ENCODE measurements at places on chromosomes 2 and 18. TPM values are rescaled to one million over a fixed set of nuclear protein-coding genes. Genes with fewer than 3 reads are reported as not detected.
A peak's percentile ranks its signal among the peaks of the same experiment; 100 is the strongest.

Gene CCDC102B
- total RNA-seq, result 1.9 TPM

Gene PRKAG3
- total RNA-seq, result not detected

DNA sequence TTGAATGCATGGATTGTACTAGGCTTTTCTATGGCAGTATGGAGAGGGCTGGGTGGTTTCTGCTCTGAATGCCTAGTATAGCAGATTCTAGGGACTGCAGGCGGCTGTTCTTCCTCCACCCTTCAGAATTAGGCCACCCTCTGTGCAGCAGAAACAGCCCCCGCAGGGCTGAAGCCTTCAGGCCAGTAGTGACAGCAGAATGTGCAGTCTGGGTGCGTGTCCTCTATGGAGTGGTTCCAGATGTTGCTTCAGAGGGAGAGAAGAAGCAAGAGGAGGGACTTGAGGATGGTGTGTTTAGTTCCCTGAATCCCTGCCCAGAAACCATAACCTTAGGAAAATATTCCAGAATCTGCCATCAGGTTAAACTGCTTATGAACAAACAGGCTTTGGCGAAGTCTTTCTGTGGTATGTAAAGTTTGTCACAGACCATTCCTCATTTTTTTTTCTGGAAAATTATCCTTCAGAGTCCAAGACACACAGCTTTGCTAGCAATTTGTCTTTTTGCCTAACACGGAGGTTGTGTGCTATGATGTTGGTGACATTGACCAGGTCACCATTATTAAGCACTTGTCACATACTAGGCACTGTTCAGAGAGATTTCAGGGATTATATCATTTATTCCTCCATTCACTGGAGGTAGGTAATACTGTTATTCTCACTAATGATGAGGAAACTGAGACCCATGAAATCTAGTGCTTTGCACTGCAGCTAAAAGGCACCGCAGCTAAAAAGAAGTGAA lies 21.1 kb downstream of the CASP10 start:
- DNase-seq, result no peak

GRCh38 chr18:79912994-79913831 lies 38.2 kb downstream of the SLC66A2 start:
- DNase-seq, result no peak

DNA sequence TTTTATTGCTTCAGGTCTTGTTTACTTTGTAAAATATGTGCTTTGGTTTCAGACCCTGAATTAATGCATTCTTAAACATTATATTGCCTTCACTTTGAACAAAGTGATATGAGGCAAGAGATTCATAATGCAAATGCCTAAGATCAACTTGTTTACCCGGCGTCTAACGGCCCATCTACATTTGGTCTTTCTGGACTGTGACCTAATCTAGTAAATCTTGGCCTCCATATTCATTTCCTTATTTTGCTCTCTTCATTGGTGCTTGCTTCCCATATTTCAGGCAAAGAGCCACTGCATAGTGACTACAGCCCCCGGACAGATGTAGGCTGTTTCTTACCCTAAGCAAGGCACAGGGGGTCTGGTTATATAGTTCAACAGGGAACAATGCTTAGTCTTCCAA lies 53.0 kb upstream of the SLC39A10 start:
- DNase-seq, result no peak

DNA sequence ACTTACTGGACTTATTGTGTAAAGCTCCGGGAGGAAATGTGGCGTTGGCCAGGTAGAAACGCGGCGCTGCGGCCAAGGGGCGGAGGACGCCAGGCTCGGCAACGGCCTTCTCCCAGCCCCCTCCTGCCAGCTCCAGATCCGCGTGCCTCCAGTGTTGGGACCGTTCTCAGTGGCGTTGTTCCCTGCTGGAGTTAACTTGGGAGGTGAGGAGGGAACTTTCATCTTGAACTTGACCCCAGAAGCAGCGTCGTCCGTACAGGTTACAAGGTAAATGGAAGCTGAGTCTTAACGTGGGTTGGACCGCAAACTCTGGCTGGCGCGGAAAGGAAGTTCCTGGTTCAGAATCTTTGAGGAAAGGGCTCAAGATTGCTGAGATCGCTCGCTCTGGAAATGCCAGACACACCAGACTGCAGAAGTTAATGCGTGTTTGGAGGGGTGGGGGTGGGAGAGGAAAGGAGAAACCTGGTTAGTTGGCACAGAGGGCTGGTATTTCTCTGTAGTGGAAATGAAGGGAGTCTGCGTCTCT lies 1.3 kb downstream of the TANC1 start:
- no peak for DNase-seq

DNA sequence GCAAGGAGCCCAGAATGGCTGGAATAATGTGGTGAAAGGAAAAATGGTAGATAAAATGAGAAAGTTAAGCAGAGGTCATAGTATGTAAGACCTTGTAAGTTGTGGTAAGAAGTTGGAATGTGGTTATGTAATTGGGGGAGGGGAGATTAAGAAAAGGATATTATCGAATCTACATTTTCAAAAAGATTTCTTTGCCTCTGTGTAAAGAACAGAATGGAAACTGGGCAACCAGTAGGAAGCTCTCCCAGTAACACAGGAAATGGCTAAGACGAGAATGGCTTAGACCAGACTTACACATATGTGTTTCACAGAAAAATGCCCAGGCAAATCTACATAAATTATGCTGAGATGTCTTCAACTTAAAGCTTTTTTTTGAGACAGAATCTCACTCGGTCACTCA lies 13.2 kb downstream of the MEMO1 start:
- DNase-seq, result no peak

GRCh38 chr2:114294741-114295140 lies 147.7 kb upstream of the DPP10 start:
- no peak for DNase-seq

- peak; percentile 75 for DNase-seq
Observed at GRCh38 chr18:54828281-54828881, at the start of gene RAB27B. Gene RAB27B, plus strand, starts transcription at chr18:54828477. Its CDS starts 49,109 bp downstream, at chr18:54877586.

GRCh38 chr2:7117076-7117475 lies 199.9 kb downstream of the RNF144A start:
- DNase-seq, result no peak

- no peak for DNase-seq
Observed at GRCh38 chr2:47737191-47737975, 45.6 kb upstream of the MSH6 start.
